Dermis blood vessel endothelial cell (primary cell): ENCODE measurements at places on chromosomes 5 and 9.

DNA sequence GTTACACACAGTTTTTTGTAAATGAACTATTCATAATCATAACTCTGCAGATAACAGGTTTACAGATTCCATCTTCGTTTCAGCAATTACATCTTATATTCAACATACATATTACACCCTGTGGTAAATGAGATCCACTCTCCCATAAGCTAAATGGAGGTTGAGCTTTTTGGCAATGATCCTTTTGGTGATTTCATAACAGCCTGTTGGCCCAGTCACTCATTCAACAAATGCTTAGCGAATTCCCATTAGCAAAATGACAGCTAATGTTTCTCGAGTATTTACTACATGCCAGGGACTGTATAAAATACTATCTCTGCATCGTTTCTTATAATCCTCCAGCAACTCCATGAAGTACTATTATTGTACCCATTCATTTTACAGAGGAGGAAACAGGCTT, 25.4 kb upstream of the AGXT2 start:
- DNase-seq, result no peak

GRCh38 chr5:31465291-31465690, 66.6 kb downstream of the DROSHA start:
- DNase-seq, result no peak

DNA sequence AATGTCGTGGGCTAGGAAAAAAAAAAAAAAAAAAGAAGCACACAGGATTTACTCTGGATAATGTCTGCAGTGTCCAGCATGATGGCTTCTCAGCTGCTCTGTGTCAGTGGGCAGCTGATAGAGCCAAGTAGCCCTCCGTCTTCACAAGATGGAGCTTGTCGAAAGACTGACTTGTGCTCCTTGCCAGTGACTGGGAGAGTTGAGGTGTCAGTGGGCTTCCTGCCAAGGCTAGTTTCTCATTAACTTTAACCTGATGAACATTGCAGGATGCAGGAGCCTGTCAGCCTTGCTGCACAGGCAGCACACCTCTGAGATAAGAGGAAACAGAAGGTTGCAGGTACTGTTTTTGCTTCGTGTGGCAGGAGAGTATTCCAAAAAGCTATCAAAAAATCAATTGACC, 171.4 kb upstream of the SGCD start:
- no peak for DNase-seq

- no peak for DNase-seq
Observed at GRCh38 chr5:1707467-1707866, 92.2 kb downstream of the MRPL36 start.

DNA sequence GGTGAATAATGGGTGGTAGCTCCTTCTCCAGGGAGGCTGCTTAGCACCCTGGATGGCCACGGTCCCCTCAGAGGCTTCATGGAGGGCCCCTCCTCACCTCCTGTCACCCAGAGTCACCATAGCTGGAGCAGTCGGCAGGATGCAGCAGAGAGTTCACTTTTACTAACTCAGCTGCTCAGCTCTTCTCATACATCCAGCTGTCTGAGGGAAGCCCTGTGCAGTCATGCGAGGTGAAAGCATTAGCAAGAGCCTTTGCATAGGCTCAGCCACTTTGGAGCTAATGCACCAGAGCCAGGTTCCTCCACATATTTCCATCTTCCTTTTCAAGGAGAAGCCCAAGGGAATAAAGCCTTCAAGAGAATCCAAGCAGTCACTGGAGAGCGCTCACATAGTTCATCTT, 499.2 kb downstream of the BNC2 start:
- DNase-seq, result no peak

DNA sequence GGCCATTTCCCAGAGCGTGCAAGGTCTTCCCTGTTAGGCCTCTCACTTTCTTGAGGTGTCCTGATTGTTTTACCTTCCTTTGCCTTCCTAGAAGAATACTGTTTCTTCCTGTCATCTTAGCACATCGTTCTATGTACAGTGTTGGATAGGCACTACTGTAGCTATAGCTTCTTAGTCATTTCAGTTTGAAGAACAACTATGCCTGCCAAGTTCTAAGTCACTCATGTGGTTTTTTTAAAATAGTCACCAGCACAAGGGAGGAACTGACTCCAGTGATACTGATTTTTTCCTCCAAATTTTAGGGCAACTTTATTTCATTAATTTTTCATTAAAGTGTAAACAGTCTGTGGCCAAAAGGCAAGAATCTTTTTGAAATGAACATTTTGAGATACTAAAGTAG, 122.4 kb upstream of the NR5A1 start:
- no peak for DNase-seq

DNA sequence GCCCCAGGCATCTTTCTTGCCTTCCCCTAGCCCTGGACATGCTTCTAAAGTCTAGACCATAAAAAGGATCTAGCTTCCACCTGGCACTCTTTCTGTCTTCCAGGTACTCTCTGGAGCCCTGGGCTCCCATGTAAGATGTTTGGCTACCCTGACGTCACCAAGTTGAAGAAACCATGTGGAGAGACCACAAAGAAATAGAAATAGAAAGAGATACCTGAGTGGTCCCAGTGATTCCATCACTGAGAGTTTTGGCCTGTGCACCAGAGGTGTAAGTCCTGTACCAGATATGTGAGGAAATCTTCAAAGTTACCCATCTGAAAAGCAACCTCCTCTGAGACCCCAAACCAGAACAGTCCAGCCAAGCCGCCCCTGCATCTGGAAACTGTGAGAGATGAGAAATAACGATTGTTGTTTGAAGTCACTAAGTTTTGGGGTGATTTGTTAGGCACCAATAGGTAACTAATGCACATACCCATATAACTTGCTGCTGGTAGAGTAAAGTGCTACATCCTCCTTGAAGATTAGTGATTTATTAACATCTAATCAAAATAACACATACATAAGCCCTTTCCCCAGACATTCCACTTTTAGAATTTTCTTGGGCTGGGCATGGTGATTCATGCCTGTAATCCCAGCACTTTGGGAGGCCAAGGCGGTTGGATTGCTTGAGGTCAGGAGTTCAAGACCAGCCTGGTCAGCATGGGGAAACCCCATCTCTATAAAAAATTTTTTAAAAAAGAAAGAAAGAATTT, 85.7 kb upstream of the LHFPL2 start:
- no peak for DNase-seq

- no peak for DNase-seq
Observed at GRCh38 chr5:82760856-82761255, 316.3 kb downstream of the TMEM167A start.
